ENCODE measurements at places on chromosomes 2 and 18.

DNA sequence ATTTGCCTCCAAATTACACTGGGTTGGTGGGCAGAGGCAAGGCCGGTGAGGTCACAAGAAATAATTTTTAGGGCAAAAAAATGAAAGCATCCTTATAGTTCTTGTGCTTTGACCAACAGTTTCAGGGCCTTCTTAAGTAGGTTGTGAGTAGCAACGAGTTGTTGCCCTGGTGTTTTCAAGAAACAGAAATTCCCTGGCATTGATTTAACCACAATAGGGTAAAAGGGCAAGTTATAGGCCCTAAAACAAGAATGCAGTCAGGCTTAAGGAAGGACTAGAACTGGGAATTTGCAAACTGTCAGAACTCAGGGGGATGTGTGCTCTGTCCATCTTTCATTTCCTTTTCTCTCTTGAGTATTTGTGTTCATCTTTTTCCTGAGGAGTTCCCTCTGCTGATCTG is 46.1 kb upstream of the STPG4 start:
- no peak for DNase-seq
- H3K27ac ChIP-seq: no peak overlapping the region
- no peaks in the 10 kb centered on the region for H3K27me3 ChIP-seq
- no peaks in the 10 kb centered on the region for H3K4me1 ChIP-seq
- no peaks in the 10 kb centered on the region for H3K36me3 ChIP-seq

DNA sequence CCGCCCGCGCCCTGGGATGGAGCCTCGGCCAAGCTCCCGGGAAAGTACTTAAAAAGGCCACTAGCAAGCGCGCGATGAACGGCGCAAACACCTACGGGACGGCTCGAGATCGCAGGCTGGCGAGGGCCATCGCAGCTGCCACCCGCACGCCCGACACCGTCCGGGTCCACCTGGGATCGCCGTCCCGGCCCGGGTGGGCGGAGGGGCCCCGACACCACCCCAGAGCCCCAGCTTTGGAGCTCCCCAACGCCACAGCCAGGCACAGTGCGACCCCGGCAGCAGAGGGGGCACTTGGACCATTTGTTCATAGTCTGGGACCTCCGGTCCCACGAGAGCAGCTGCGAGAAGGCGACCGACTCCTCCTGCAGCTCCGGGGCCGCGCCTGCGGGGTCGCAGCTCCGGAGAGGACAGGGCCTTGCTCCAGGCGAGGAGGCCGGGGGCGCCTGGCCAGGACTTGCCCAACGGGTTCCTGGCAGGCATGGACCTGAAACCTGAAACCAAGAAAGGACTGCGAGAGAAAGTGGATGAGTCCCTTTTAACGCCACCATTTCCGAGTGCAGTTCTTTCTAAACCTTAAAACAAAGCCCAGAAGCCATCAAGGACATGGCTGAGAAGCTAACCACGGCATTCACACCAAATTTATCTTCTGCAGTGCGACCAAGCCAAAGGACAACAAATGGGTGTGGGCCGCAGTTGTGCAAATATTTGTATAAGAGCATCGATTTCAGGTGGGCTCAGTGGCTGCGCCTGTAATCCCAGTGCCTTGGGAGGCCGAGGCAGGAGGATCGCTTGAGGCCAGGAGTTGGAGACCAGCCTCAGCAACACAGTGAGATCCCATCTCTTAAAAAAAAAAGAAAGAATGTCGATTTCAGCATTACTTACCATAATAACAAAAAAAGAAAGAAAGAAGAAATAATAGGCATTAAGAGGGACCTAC is 54.0 kb upstream of the IMP4 start:
- no peaks in the 10 kb centered on the region for H3K4me1 ChIP-seq
- no peaks in the 10 kb centered on the region for H3K36me3 ChIP-seq
- no peak overlapping the region for H3K27ac ChIP-seq
- DNase-seq: no peak
- no peak overlapping the region for H3K4me3 ChIP-seq
- H3K27me3 ChIP-seq: no peaks in the 10 kb centered on the region

- no peaks in the 10 kb centered on the region for H3K36me3 ChIP-seq
- H3K27ac ChIP-seq: no peak overlapping the region
- H3K4me1 ChIP-seq: no peaks in the 10 kb centered on the region
- no peaks in the 10 kb centered on the region for H3K27me3 ChIP-seq
Measured at GRCh38 chr18:24095976-24096375, 42.9 kb upstream of the CABYR start.

DNA sequence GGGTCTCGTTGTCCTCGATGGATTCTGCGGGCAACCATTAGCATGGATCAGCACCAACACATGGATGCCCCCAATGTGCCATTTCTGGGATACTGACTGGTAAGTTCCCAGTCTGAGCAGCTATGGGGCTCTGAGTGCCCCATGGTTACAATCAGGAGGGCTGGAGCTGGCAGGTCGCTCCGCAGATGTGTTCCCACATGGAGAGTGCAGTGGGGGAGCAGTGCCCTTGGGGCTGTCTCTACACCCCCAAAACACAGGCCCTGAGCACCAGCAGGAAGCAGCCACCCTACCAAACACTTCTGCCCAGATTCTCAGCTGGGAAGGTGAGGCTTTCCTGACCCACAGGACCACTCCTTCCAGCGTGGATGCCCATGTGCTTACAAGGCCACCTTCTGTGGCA is 8.0 kb downstream of the NGEF start:
- H3K36me3 ChIP-seq: no peaks in the 10 kb centered on the region
- H3K27me3 ChIP-seq: no peaks in the 10 kb centered on the region
- H3K27ac ChIP-seq: no peak overlapping the region
- peaks cover 7% of the 10 kb centered on the region for H3K4me1 ChIP-seq
- DNase-seq: no peak

- no peak overlapping the region for H3K27ac ChIP-seq
- DNase-seq: no peak
- no peaks in the 10 kb centered on the region for H3K36me3 ChIP-seq
- H3K4me1 ChIP-seq: no peaks in the 10 kb centered on the region
- no peak overlapping the region for H3K4me3 ChIP-seq
Measured at GRCh38 chr18:55095584-55095983, 136.3 kb upstream of the CCDC68 start.

DNA sequence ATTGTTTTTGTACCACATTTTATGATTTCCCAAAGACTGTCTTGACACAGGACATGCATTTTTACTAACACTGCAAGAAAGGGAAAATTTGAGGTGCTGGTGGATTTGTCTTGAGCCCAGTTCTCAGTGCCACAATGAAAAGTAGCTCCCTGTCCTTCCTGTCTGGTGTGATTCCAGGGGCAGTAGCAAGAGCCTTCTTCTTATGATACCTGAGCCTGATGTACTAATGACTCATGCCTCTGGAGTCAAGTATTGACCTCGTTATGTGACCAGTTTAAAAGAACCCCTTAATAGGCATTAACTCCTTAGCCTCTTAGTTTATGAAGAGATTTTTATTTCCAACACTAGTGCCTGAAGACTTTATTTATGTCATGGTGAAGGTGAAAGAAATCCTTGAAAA is 728.6 kb downstream of the SLC4A3 start:
- DNase-seq: no peak
- H3K27ac ChIP-seq: no peak overlapping the region
- no peaks in the 10 kb centered on the region for H3K4me1 ChIP-seq
- H3K4me3 ChIP-seq: no peak overlapping the region
- H3K27me3 ChIP-seq: no peaks in the 10 kb centered on the region

DNA sequence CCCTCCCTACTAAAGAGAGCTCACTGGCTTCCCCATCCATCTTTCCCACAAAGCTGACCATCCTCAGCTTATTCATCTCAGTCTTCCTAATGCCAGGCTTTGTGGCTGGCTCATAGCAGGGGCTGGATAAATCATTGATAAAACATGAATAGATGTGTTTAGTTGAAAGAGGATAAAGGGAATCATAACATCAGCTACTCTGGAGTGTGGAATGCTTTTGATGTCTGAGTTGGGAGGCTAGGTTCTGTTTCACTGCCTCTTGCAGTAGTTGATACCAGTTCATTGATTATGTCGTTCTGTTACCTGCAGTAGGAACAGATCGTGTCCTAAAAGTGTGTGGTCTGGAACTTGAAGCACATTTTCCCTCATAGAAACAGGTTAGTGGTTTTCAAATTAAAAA is 66.3 kb upstream of the HK2 start:
- no peaks in the 10 kb centered on the region for H3K36me3 ChIP-seq
- H3K27ac ChIP-seq: no peak overlapping the region
- H3K4me1 ChIP-seq: peaks cover 2% of the 10 kb centered on the region
- H3K27me3 ChIP-seq: no peaks in the 10 kb centered on the region
- DNase-seq: no peak

DNA sequence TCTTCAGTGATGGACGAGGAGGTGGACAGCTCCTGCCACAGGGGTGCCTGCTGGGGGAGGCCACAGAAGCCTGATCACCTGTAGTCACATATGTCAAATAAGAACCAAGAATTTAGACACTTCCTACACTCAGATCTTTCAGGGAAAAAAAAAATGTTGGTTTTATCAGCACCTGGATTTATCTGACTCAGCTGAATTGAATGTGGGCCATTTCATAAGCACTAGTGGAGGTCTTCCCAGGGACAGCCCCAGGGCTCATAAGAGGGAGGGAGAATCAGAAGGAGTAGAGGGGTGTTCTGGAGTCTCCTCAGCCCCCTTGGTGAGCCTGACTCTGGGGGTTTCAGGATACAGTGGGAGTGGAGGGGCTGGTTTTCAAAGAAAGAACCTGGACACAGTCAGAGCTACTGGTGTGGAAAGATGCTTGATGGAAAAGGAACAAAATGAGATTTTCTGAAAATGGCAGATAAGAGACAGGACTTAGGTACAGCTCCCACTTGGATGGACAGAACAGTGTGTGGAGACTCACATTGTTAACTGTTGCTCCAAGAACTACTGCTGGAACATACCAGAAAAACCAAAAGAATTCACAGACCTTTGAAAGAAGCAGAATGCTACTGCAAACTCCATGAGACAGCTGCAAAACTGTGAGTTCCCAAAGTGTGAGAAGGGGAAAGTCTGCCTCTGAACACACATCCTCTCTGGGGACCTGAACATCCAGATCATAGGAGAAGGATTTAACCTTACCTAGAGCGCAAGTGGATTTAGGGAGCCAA is 45.4 kb downstream of the LCT start:
- H3K4me3 ChIP-seq: no peak overlapping the region
- no peaks in the 10 kb centered on the region for H3K27me3 ChIP-seq
- H3K36me3 ChIP-seq: no peaks in the 10 kb centered on the region

DNA sequence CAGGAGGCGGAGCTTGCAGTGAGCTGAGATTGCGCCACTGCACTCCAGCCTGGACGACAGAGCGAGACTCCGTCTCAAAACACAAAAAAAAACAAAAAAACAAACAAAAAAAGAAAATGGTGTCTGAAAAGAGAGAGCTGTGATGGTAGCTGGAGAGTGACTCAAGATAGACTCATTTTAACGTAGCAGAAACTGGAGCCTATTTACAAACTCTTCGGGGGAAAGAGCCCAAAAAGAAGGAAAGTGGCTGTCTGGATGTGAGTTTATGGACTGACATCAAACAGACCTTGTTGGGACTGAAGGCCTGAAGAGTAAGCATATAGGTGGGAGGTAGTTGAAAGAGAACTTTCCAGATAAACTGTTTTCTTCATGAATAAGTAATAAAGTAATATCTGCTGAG is 51.8 kb downstream of the LIMS1 start:
- peak overlapping the region; percentile 16 for H3K27ac ChIP-seq
- no peak overlapping the region for H3K4me3 ChIP-seq
- H3K4me1 ChIP-seq: peaks cover 2% of the 10 kb centered on the region
- DNase-seq: no peak
- no peaks in the 10 kb centered on the region for H3K36me3 ChIP-seq

DNA sequence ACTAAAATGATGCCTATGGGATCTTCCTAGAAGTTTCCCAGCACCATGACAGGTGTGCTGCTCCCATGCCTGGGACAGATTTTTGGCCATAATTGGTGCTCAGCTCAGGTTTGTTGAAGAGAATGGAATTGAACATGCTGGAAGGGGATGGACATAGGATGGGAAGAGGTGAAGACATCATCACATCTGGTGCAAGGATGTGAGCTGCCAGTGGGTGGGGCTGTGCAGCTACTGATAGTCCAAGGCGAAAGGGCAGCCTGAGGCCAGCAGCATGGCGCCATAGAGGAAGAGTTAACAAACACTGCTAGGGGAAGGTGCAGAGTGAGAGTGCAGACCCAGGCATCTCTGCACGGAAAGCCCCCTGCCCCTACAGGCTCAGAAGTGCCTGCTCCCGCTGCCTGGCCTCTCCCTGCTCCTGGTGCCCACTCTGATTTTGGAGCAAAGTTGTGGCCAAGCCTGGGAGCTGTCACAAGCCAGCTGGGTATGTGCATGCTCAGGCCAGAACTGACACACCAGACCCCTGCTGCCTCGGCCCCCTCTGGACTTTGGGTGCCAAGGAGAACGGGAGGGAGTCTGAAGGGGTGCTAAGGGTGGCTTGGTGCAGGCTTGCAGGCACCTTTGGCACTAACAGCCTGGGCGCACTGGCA is 178.6 kb downstream of the ZBTB7C start:
- H3K4me1 ChIP-seq: peaks cover 6% of the 10 kb centered on the region
- no peak overlapping the region for H3K27ac ChIP-seq
- no peaks in the 10 kb centered on the region for H3K36me3 ChIP-seq
- H3K4me3 ChIP-seq: no peak overlapping the region
- H3K27me3 ChIP-seq: no peaks in the 10 kb centered on the region
- DNase-seq: peak; percentile 47

- no peak overlapping the region for H3K4me3 ChIP-seq
- no peak overlapping the region for H3K27ac ChIP-seq
- H3K4me1 ChIP-seq: no peaks in the 10 kb centered on the region
- DNase-seq: no peak
- H3K36me3 ChIP-seq: no peaks in the 10 kb centered on the region
Measured at GRCh38 chr2:130289780-130290179, 52.9 kb upstream of the IMP4 start.

DNA sequence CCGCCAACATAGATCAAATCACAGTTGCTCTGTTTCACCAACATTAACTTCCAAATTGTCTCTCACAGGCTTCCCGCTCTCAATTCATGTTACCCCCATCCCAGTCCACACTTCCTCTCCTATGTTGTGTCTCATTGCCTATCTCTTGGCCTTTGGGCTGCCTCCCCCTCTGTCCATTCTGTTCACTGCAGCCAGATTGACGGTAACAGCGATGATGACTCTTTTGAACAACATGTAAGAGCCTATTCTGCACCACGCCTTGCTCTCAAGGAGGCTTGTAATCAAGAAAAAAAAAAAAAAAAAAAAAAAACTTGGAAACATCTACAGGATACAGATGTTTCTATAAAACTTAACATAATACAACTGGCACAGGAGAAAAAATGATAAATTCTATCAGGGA is 77.3 kb upstream of the RMDN2 start:
- H3K27ac ChIP-seq: no peak overlapping the region
- no peaks in the 10 kb centered on the region for H3K27me3 ChIP-seq
- H3K4me1 ChIP-seq: no peaks in the 10 kb centered on the region
- no peaks in the 10 kb centered on the region for H3K36me3 ChIP-seq
- H3K4me3 ChIP-seq: no peak overlapping the region

- DNase-seq: peak; percentile 49
- no peaks in the 10 kb centered on the region for H3K4me1 ChIP-seq
- no peak overlapping the region for H3K27ac ChIP-seq
- H3K36me3 ChIP-seq: no peaks in the 10 kb centered on the region
- no peak overlapping the region for H3K4me3 ChIP-seq
- no peaks in the 10 kb centered on the region for H3K27me3 ChIP-seq
Measured at GRCh38 chr18:50507120-50507590, 52.7 kb upstream of the MAPK4 start.

GRCh38 chr18:59918997-59919396 is 19.2 kb downstream of the PMAIP1 start:
- no peak overlapping the region for H3K27ac ChIP-seq
- no peak overlapping the region for H3K4me3 ChIP-seq
- H3K27me3 ChIP-seq: no peaks in the 10 kb centered on the region
- H3K36me3 ChIP-seq: no peaks in the 10 kb centered on the region
- no peaks in the 10 kb centered on the region for H3K4me1 ChIP-seq

All from liver (tissue), 10 donors.